Head of caudate nucleus (tissue), 42 donors: ENCODE measurements at places on chromosomes 12 and 14.

- DNase-seq: no peak
These were observed 21.0 kb upstream of the COL2A1 start for GRCh38 chr12:48025281-48025680.

- DNase-seq: no peak
These were observed 1.3 kb upstream of the ANKRD9 start for GRCh38 chr14:102510616-102511520.

GRCh38 chr12:45726603-45727300 is 2.8 kb upstream of the ARID2 start:
- peak; percentile 56 for DNase-seq

GRCh38 chr12:40647651-40648050 is 44.6 kb upstream of the CNTN1 start:
- no peak for DNase-seq

GRCh38 chr14:97948841-97949240 is 1151.7 kb downstream of the VRK1 start:
- DNase-seq: no peak

DNA sequence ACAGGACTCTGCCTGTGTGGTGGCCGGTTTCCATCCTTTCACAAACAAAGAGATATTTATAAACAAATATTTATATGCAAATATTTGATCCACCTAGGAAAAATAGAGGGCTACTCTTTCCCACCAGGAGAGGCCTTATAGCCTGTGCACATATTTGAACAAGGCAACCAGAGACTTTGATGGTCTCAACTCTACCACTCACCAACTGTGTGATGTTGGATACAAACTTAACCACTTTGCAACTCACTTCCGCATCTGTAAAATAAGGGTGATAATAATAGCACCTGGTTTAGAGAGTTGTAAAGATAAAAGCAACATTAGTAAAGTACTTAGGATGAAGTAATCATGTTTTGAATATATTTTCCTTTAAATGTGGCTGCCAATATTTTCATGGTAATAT is 1.5 kb upstream of the CLEC12A start:
- no peak for DNase-seq

- DNase-seq: no peak
These were observed 73.4 kb upstream of the EIF5 start for GRCh38 chr14:103260629-103261124.

DNA sequence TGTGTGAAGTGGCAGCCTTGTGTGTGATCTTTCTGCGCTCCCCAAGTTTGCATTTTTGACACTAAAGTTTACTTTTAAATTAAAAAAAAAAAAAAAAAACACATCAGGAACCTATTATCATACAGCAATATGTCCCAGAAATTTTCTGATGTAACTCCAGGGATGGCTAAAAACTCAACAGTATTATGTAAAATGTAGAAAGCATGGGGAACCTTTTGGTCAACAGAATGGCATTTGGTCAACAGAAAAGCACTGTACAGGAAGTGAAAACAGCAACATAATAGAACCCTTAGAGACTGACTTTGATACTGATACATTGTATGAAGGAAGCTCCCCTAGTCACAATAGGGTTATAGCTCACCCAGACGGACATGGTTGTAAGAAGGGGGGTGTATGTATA is 224.3 kb downstream of the ITPR2 start:
- DNase-seq: no peak

DNA sequence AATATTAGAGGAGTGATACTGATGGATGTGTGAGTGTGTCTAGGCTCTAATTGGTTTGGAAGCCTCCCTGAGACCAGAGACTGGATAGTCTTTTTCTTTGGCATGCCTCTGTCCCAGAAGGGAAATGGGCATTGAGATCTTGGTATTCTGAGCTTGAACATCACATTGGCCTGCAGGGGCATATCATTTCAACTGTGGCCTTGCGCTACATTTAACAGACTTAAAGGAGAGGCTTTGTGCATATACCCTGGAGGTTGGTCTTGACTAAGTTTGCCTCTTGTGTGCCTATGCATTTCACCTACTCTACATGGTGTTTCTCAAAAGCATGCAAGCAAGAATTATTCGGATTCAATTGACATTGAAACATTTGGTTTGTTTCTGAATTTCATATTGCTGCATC is 185.4 kb downstream of the TMTC2 start:
- no peak for DNase-seq

GRCh38 chr12:97397008-97397407 is 65.6 kb upstream of the RMST start:
- DNase-seq: no peak

DNA sequence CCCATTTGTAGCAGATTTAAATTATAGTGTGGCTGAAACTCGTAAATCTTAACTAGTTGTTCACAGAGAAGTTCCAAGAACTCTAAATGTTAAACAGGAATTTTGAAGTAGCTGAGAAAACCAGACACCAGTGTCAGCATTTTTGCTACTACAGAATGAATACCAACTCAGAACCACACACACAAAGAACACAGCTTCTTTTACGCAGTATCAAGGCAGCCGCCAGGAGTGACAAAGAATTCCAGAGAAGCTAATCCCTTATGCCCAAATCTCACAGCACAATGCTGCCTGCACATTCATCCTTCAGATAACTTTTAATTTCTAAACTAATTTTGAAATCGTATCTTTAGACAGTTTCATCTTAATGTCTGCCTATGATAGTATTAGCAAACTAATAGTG is 37.4 kb downstream of the SLC6A15 start:
- no peak for DNase-seq

- DNase-seq: no peak
These were observed 33.6 kb downstream of the TMEM233 start for GRCh38 chr12:119627019-119627643.

DNA sequence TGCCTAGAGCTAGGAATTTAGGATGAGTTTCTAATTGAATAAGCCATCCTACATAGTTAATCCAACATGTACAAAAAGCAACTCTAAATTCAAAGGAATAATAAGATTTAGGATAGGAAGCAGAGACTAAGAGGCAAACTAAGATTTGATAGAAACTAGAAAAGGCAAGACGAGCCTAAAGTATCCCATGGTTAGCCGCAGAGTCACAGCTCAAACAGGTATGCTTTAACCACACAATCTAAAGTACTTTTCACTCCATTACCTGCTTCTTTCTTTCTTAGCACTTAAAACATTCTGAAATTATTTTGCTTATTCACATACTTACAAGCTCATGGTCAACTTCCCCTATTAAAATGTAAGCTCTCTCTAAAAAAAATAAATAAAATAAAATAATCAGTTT is 51.8 kb downstream of the OTOGL start:
- DNase-seq: no peak

DNA sequence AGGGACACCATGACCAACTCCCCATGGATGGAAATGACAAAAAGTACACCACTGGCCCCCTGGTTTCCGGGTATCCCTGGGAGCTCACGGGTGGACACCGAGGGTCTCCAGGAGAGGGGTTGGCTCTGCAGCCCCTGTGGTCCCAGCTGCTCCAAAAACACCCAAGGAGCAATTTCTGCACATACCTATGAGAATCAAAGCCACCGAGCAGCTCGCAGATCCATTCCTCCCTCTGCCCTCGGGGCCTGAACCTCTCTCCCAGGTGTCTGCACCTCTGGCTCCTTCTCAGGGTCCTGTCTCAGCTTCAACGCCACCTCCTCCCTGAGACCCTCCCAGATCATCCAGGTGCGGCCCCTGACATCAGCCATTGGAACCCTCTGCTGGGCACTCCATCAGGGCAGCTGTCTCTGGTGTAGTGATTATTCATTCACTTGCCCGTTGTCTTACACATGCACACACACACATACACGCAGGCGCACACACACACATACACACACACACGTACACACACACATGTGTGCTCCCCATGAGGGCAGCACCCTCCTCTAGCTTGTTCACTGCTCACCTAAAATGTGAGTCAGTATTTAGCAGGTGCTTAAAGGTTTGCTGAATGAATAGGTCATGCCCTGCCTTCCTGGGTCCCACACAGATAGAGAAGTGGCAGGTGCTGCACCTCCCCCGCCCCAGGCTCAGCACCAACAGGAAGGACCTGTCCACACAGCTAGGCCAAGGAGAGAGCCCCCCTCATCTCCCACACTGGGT is 5.9 kb downstream of the RIMBP2 start:
- no peak for DNase-seq

DNA sequence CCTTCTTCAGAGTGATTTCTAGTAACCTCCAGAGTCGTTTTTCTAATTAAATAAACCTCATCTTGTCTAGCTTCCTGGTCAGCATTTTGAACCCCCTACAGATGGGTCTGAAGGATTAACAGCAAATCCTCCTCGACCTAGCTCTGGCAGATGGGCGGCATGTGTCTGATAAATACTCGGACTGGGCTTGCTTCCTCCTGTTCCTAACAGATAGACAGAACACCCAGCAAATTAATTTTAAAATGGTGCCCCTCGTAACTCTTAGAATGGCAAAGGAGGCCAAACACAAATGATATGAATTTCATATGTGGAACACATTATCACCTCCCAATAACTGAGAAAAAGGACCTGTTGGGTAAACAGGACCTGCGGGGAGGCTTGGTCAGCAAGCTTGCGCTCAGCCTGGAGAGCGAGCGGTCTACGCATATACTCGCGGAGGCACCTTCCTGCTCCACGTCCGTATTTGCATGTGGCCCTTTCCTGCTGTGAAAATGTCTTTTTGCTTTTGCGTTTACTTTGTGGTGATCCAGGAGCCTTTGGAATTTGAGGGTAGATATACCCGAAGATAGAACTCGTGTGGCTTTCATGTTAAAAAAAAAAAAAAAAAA is 79.6 kb downstream of the OTX2 start:
- DNase-seq: no peak

DNA sequence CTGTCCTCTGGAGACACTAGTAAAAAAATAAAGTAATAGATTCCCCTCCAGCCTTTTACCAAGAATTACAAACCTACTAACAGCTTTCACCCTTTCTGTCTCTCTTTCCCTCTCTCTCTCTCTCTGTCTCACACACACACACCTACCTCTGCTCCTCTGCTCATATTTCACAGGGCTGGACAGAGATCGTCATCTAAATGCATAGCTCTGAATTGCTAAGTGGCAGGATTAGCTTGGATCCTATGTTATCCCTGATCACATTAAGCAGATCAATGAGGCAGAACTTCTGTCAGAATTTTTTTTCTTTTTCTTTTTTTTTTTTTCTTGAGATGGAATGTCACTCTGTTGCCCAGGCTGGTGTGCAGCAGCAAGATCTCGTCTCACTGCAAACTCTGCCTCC is 22.9 kb downstream of the VCPKMT start:
- DNase-seq: no peak

GRCh38 chr12:16076557-16076956 is 165.4 kb downstream of the DERA start:
- DNase-seq: no peak

DNA sequence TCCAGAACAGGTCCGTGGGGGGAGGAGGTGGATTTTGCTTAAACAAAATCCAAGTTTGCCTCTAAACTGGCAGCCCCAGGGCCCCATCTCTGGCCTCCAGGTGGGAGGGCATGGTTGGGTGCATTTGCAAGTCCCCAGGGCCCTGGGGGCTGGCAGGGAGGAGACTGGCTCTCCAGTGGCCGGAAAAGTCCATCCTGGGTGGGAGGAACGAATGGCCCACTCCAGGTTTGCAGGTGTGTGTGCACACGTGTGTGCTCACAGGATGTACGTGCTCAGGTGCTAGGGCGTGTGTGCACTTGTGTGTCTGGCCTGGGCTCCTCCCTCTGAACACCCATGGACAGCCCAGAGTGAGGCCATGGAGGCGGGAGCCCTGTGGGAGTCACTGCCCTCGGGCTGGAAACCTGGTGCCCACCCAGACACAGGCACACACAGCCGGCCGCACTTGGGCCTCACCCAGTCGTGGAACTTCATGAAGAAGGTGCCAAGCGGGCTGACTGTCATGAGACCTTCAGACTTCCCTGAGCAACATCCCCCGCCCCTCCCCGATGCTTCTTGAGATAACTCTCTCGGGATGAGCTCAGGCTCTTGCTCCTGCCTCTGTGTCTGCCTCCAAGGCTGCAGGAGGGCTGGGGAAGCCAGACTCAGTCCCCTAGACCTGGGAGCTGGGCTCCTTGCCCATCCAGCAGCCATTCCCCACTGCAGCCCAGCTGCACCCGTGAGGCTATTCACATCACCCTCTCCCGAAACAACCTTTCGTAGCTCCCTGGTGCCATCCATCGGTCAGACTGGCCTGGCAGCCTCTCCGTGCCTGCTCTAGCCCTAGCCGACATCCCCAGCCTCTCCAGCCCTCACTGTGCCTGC is 9.4 kb downstream of the AHNAK2 start:
- no peak for DNase-seq

DNA sequence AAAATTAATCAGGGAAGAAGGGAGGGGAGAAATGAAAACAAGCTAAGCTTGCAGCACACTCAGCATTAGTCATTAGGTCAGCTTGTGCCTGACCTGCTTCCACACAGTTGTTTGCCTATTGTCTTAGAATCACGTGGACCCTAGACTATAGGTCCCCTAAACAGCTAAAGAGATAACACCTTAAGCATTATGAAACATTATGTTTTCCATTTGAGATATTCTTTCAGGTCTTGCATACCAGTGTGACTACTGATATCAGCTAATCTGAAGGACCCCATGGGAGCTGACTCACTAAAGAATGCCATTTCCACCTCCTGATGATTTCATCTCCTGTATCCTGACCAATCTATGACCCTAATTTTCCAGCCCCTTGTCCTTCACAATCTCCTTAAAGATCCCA is 154.1 kb upstream of the FUT8 start:
- DNase-seq: no peak

DNA sequence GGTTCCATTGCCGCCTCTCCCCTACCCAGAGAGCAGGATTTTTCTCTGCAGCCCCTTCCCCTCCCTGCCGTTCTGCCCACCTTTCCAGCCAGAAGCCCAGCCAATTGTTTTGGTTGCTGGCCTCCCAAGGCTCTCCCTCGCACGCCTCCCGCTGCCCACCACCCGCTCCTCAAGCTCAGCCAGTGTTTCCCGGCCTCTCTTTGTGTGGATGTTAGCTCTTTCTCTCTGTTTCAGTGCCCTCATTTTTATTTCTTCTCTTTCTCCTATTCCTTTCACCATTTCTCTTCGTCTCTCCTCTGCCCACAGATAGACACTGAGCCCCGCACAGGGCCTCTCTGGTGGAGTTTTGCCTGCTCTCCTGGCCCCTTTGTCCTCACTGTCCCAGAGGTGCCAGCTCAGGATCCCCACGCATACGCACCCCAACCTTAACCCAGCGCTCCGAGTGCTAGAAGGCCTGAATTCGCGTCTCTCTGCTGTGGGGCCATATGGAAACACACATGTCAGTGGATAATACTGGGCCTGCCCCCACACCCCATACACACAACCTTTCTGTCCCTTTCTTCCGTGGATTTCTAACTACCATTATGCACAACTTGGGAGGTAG is 54.9 kb downstream of the SMUG1 start:
- no peak for DNase-seq
